ENCODE measurements at places on chromosomes 12 and 14.

- no peak for DNase-seq
Measured at GRCh38 chr14:61701946-61702345, 6.6 kb downstream of the HIF1A start.

GRCh38 chr14:85533861-85534291 is 3.9 kb downstream of the FLRT2 start:
- peak; percentile 46 for DNase-seq

DNA sequence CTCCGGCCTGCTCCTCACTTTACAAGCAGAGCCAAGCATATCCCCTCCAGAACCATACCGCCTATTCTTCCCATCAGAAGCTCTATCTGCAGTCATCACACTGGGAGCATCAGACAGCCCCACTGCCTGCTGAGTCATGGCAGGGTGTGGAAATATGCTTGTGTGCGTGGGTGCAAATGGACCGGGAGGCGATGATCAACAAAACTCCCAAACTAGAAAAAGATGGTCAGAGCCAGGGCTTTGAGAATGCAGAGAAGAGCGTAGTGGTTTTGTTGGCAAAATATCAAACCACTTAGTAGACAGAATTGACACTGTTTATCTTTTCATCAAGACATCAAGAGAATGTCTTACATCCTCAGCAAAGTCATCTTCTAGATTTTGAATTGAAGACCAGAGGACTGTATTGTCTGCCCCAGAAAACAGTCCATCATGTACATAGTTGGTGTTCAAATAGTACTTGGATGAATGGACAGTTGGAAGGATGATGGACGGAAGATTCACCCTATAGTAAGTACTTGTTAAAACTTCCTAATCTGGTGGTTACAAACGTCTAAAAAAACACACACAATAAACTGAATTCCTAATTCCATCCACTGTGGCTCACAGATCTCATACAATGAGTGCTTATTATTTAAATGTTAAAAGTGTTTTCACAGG is 54.9 kb downstream of the VWF start:
- peak; percentile 89 for DNase-seq

DNA sequence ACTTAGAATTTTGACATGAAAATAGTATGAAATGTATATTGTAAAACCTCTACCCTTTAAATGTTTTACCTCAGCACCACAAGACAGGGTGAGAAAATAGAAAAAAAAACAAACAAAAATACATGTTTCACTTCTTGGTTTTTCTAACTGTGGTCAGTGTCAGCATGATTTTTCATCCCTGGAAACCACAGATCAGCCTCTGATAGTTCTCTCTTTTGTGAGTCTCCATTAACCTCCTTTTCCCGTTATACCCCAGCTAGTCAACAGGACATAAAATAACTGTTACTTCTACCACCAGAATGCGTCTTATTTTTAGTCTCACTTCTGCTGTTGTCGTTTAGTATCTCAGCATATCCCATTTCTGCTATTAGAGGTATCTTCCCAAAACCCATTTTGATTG is 48.3 kb upstream of the KCNMB4 start:
- no peak for DNase-seq

GRCh38 chr14:100271247-100271939 is 32.4 kb downstream of the YY1 start:
- DNase-seq, result peak; percentile 21

DNA sequence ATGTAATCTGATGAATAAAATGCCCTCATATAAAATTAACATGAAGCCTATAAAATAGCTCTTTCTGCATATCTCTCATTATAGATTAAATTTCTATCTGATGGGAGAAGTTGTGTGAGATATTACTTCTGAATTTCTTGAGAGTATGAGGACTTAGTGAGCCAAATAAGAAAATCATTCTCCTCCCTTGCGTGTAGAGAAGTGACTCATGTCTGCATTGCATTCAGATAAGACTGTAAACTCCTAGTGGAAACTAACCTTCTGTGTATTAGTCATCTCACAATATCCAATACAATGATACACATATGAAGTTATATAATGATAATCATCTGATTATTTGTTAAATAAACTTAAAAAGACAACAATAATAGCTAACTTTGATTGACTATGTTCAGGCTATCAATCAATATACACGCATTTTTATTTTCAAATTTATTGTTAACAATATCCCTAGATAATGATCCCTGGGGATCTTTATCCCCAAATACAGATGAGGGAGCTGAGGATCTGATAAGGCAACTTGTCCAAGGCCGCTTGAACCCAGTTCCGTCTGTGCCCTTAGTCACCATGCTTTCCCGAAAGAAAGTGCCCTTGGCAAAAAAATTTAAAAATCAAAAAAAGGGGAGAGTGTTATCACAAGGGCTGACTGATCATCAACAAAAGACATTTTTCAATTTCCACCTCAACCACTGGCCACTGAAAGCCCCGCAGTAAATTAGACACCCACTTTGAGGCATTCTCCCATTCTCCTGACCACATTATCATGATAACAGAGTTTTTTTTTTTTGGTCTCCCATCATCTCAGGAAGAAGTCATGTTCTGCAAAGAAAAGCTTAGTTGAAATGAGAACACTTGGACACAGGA is 189.2 kb upstream of the RASSF8 start:
- DNase-seq, result peak; percentile 77

GRCh38 chr12:53467880-53468279 is 16.0 kb downstream of the PCBP2 start:
- no peak for DNase-seq

DNA sequence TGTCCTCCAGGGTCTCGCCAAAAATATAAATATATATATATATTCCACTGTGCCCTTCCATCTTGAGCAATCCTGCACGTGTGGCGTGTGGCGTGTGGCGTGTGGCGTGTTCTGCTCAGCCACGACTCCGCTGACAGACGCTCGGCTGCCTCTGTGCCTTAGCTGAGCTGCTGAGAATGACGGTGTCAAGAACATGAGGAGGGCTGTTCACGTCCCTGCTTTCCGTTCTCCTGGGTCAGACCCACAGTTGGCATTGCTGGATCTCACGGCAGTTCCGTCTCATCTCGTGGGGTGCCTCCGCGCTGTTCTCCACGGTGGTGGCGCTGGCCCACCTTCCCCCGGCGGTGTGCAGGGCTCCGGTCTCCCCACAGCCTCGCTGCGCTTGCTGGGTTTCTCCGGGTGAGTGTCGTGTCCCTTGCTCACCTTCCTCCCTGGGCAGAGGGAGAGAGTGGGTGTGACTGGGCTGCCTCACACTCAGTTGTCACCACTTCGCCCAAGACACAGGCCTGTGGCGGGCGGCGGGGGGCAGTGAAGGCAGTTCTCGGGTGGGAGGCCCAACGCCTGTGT is 9.4 kb downstream of the GPR132 start:
- no peak for DNase-seq

- DNase-seq, result no peak
Measured at GRCh38 chr12:2029851-2030250, 22.9 kb upstream of the CACNA1C start.

GRCh38 chr12:46296822-46297221 is 28.0 kb upstream of the SLC38A1 start:
- no peak for DNase-seq

- no peak for DNase-seq
Measured at GRCh38 chr14:100304825-100305323, 1.4 kb downstream of the SLC25A29 start.

DNA sequence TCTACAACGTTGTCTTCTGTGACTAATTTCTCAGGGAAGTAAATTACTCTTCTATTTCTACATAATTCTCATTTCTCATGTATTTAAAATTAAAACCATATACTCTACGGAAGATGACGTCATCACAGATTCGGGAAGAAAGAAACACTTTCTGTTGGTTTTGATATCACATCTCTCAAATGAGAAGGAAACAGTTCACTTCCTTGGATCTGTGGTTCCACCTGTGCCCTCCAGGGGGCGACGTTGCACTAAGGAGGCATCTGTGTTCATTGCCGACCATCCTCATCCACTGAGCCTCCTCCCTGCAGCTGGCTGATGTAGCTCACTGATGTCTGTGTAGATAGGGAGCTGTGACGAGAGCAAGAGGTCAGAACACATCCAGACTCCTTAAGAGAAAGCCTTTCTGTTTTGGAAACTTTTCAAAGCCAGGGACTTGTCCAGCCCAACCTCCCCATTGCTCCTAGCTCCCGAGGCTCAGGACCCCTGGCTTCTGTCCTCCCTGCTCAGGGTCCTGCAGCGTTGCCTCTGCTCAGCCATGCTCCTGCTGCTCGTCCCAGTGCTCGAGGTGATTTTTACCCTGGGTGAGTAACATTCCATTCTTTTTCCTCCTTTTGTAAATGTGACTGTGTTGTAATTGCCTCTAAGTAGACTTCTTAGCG is 172.7 kb upstream of the OR4E1 start:
- DNase-seq, result peak; percentile 3

DNA sequence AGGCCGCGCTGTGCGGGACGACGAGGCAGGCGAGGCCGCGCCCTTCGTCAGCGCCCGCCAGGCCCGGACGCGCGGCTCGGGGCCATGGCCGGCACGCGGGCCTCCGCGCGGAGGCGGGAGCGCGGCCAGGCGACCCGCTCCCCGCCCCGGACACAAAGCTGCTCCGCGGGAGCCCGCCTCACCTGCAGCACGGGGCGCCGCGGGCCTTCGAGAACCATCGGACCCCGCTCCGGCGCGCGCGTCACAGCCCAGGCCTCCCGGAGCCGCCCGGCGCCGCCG is 342 bp downstream of the DICER1 start:
- DNase-seq, result no peak

GRCh38 chr14:101585211-101585610 is 23.9 kb downstream of the DIO3 start:
- DNase-seq, result no peak

DNA sequence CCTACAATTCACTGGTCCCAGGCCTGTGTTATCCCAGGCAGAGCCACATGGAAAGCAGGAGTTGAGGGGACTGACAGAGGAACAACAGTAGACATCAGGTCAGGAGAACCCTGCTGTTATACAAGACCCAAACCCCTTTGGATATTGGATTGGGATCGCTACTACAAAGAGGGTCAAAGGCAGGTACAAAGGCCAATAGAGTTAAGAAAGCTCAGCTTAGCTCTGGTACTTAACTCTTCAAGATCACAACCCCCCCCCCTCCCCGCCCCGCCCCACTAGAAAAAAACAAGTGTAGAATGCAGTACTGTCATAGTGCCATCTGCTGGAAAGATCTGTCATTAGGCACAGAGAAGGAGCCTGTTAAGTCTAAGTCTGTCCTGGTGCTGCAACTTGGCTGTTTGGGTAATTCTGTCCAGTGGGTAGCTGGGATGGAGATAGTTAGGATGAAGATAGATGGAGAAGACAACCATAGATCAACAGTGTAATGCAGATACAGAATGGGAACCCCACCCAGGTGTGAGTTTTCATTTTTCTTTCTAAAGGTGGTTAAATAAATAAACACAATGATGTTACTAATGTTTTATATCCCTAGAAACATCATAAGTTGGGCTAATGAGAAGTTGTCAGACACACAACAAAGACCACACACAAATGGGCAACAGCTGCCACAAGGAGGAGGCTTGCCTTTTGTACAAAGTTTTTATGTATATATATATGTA is 17.2 kb downstream of the REM2 start:
- peak; percentile 84 for DNase-seq

- no peak for DNase-seq
Measured at GRCh38 chr14:62189698-62190097, 427.5 kb downstream of the SNAPC1 start.

GRCh38 chr14:52063052-52063462 is 5.8 kb downstream of the NID2 start:
- DNase-seq, result no peak

- no peak for DNase-seq
Measured at GRCh38 chr12:40313928-40314327, 89.1 kb downstream of the LRRK2 start.

GRCh38 chr12:81284137-81284536 is 206.3 kb downstream of the ACSS3 start:
- DNase-seq, result peak; percentile 53

- no peak for DNase-seq
Measured at GRCh38 chr12:99110868-99111267, 465.8 kb downstream of the APAF1 start.

GRCh38 chr14:50528000-50528399 is 4.4 kb downstream of the MAP4K5 start:
- peak; percentile 44 for DNase-seq

- no peak for DNase-seq
Measured at GRCh38 chr14:70833884-70834283, 24.6 kb upstream of the MAP3K9 start.

- DNase-seq, result peak; percentile 68
Measured at GRCh38 chr12:13124656-13125505, 21.4 kb upstream of the GSG1 start.

GRCh38 chr12:124699909-124700308 is 132.5 kb upstream of the NCOR2 start:
- no peak for DNase-seq

DNA sequence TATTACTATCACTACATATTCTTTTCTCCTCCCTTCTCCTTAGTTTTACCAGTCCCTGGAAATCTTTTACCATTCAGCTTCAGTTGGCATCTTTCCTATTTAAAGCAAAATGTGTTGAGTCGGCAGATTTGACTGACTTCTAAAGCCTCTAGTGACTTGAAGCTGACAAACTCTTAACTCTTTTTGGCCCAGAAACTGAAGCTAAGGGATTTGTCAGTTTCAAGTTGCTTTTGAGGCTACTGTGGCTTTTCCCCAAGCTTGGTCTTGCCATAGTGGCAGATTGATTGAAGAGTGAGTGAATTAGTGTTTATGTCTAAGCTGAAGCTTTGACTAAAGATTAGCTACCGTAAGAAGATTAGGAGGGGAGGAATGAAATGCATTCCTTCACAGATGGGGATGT is 104.0 kb downstream of the ETNK1 start:
- DNase-seq, result no peak

GRCh38 chr12:2501464-2502191 is 293.1 kb upstream of the FKBP4 start:
- DNase-seq, result no peak

- peak; percentile 79 for DNase-seq
Measured at GRCh38 chr12:70982991-70983390, 62.5 kb upstream of the PTPRR start.

DNA sequence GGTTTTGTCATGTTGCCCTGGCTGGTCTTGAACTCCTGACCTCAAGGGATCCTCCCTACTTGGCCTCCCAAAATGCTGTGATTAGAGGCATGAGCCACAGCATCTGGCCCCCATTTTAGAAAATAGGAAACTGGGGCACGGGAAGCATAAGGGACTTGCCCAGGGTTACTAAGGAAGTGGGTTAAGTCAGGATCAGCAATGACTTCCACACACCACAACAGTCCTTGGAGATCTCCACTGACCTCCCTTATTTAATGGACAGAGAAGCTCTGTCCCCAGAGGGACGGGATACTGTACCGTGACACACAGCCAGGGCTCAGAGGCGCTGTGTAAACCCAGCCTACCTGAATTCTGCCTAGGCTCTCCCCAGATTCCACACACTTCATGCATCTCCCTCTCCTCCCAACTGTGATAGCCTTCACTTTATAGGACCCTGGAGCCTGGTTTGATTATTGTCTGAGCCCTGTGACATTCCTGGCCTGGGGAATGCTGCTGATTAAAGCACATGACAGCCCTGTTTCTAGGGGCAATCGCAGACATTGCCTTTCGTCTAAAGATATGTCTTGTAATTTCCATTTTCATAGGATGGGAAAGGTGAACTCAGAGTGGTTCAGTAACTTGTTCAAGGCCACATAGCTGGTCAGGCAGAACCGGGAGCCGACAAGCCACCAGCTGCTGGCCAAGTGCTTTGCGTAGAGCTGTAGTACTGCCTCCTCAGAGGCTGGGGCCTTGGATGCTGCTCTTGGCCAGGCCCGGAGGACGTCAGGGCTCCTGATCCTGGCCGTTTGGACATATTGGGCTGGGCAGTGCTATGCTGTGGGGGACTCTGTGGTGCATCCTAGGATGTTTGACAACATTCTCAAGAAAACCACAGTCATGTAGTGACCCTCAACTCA is 20.8 kb downstream of the SERPINA1 start:
- DNase-seq, result no peak

- no peak for DNase-seq
Measured at GRCh38 chr12:78560633-78561032, 303.9 kb upstream of the SYT1 start.
